ENCODE measurements at places on chromosomes 3 and 15. TPM values are rescaled to one million over a fixed set of nuclear protein-coding genes. Genes with fewer than 3 reads are reported as not detected.

GRCh38 chr3:150376001-150376848 is 31.9 kb upstream of the TSC22D2 start:
- DNase-seq, result no peak

DNA sequence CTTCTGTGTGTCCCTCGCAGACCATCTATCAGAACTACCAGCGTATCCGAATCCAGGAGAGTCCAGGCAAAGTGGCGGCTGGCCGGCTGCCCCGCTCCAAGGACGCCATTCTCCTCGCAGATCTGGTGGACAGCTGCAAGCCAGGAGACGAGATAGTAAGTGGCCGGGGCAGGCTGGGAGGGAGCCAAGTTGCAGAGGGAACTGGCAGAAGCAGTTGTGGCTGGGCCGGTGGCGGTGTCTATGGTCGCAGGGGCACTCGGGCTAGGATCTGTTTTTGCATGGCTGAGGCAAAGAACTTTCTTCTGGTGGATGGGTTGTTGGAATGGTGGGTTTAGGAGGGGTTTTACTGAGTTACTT is 10.1 kb downstream of the MCM2 start:
- no peak for DNase-seq

DNA sequence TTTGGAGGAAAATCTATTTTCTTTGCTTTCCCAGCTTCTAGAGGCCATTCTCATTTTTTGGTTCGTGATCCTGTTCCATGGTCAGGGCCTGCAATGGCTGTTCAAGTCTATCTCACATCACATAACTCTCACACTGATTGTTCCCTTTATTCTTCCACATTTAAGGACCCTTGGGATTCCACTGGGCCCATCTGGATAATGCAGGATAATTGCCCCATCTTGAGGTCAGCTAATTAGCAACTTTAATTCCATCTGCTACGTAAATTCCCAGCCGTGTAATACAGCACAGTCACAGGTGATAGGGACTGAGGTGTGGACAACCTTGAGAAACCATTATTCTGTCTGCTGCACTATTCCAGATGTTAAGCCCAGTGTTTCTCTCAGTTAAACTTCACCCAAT is 311.6 kb upstream of the CNTN4 start:
- no peak for DNase-seq

- no peak for DNase-seq
Observed at GRCh38 chr3:102089904-102090720, 240.8 kb downstream of the NFKBIZ start.

DNA sequence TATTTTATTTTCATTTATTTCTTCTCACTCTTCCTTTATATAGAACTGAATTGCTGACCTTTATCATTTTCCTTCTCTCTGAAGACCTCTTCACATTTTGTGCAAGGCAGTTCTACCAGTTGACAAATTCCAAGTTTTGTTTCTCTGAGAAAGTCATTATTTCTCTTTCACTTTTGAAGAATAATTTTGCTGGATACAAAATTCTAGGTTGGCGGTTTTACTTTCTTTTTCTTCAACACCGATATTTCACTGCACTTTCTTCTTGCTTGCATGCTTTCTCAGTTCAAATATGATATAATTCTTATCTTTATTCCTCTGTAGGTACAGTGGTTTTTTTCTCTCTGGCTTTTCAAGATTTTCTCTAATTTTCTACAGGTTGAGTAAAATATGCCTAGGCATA is 15.9 kb downstream of the RFX7 start:
- DNase-seq, result no peak

DNA sequence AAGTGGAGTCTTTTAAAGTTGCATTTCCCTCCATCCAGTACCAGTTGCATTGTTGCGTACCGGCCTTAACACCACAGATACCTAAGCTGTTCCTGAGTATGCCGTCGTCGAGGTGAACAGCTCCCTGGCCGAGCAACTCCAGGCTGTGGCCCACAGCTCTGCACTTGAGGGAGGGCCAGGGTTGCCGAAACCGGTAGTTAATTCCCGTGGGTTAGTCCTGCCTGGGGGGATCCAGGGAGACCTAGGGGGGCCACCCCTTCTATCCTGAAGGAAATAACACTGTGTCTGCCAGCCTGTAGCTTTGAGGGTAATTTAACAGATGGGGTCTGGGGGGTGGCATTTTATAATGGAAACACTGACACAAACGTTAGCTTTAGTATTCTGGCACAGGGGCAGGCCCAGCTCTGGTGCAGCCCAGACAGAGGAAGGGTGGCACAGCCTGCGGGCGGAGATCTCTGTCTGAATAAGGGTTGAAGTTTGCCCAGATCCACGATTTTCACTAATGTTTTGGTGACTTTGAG is 60.8 kb downstream of the RGMA start:
- DNase-seq, result no peak

GRCh38 chr15:30927148-30927761 is 23.5 kb downstream of the FAN1 start:
- no peak for DNase-seq

DNA sequence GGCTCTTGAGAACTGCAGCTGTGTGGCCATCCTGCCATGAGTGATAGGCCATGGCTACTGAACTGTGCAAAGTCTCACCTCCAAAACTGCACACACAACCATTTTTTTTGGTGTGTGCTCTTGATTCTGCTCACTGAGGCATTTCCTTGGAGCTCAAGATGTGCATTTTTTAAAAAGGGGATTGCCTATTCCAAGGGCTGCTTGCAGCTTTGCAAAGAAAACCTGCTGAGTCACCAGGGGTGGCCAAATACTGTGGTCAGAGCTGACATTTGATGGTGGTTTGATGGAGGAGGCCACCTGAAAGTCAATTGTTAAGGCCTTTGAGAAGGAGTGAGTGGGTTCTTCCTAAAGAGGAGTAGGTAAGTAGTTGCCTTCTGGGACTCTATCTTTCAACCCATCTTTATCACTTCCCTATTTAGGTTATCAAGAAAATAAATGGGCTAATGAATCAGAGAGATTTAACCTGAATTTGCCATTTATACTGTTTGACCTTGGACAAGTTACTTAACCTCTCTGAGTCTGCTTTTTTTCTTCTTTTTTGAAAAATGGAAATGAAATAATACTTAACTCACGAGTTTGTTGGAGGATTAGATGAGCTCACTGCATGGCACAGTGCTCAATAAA is 87.9 kb downstream of the CHST2 start:
- DNase-seq, result no peak

ACY1 gene
- total RNA-seq, result 21.9 TPM
